Body of pancreas (tissue), 4 donors: ENCODE measurements at places on chromosomes 2 and 18. TPM values are rescaled to one million over a fixed set of nuclear protein-coding genes. Genes with fewer than 3 reads are reported as not detected.
A peak's percentile ranks its signal among the peaks of the same experiment; 100 is the strongest.

GRCh38 chr2:208937521-208937920, 486.3 kb upstream of the MAP2 start:
- H3K27me3 ChIP-seq = no peaks in the 10 kb centered on the region
- no peak overlapping the region for H3K27ac ChIP-seq
- no peak for DNase-seq
- no peaks in the 10 kb centered on the region for H3K36me3 ChIP-seq

- no peaks in the 10 kb centered on the region for H3K36me3 ChIP-seq
- no peak for DNase-seq
- no peak overlapping the region for H3K27ac ChIP-seq
- H3K4me3 ChIP-seq = no peak overlapping the region
- H3K27me3 ChIP-seq = no peaks in the 10 kb centered on the region
These were observed 46.6 kb upstream of the ZBTB7C start for GRCh38 chr18:48455555-48456478.

GRCh38 chr2:82789851-82790205, 1669.3 kb downstream of the SUCLG1 start:
- H3K27ac ChIP-seq = no peak overlapping the region
- H3K27me3 ChIP-seq = no peaks in the 10 kb centered on the region
- DNase-seq = no peak

DNA sequence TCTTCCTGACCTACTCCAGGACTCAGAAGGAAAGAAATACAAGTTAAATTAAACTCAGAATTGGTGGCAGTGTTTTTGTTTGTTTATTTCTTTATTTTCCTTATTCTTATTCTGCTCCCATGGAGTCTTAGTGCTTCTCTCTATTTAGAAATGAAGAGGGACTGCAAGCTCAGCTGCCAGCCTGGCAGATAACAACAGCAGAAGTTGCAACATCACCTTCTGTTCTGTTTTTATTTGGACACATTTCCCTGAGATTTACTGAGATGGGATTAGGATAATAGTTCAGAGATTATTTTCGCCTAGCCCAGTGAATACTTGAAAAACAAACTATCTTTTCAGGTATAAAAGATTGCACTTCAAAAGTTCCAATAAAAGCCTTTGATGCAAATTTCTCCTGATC, 70.4 kb upstream of the DTNA start:
- no peak overlapping the region for H3K4me3 ChIP-seq
- H3K27ac ChIP-seq = no peak overlapping the region
- no peaks in the 10 kb centered on the region for H3K4me1 ChIP-seq
- no peaks in the 10 kb centered on the region for H3K36me3 ChIP-seq
- no peaks in the 10 kb centered on the region for H3K27me3 ChIP-seq

DNA sequence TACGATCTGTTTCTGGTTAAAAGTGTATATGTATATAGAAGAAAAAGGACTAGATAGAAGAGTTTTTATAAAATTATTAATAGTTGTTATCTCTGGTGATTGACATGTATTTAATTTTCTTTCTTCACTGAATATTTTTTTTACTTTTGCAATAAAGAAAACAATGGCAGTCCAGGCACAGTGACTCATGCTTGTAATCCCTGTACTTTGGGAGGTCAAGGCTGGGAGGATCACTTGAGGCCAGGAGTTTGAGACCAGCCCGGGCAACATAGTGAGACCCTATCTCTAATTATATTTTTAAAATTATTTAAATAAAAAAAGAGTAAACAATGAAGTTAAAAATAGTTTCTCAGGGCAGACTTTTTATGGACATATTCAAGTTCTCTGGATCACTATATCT, 114.7 kb downstream of the FAM117B start:
- no peaks in the 10 kb centered on the region for H3K36me3 ChIP-seq
- no peak for DNase-seq
- H3K27me3 ChIP-seq = no peaks in the 10 kb centered on the region
- H3K4me1 ChIP-seq = no peaks in the 10 kb centered on the region
- no peak overlapping the region for H3K4me3 ChIP-seq

- no peaks in the 10 kb centered on the region for H3K27me3 ChIP-seq
- DNase-seq = peak; percentile 33
- H3K4me3 ChIP-seq = no peak overlapping the region
- H3K36me3 ChIP-seq = no peaks in the 10 kb centered on the region
- H3K4me1 ChIP-seq = peaks cover 27% of the 10 kb centered on the region
- peak overlapping the region; percentile 3 for H3K27ac ChIP-seq
These were observed 432.7 kb upstream of the RAB12 start for GRCh38 chr18:8176554-8176953.

DNA sequence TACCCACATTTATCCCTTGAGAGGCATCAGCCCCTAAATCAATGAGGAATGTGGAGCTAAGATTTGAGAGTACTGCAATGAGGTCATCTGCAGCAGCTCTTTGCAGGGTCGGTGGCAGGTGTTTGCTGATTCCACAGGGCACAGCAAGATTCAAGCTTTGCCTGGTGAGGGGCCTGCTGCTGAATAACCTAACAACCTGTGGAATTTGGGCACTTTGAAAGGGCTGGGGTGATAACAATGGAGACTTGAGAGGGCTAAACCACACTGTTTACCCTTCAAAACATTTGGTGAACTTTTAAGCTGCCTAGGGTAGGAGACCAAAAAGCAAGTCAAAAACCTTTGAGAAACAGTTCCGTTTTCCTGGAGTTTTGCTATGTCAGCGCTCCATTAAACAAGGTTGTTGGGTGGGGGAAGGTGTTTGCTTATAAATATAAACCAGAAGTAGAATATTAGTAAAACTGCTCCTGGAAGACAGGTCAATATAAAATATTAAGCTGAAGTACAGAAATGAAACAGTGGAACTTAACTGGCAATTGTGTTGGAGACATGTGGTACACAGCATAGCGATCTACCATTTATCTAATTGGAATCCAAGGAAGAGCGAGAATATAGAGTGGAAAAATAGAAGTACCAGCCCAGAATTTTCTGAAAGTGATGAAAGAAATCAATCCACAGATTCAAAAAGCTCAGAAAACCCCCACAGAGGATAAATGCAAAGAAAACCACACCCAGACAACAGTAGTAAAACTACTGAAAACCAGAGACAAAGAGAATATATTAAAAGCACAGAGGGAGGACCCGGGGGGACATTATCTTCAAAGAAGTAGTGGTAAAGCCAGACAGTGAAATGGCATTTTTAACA, 15.7 kb downstream of the COPS8 start:
- no peak for DNase-seq
- no peaks in the 10 kb centered on the region for H3K36me3 ChIP-seq
- no peaks in the 10 kb centered on the region for H3K27me3 ChIP-seq
- no peaks in the 10 kb centered on the region for H3K4me1 ChIP-seq

- no peak for DNase-seq
- no peak within 1 kb of the TSS for H3K4me3 ChIP-seq
- no peaks in the 10 kb centered on the region for H3K36me3 ChIP-seq
- peaks cover 12% of the 10 kb centered on the region for H3K27me3 ChIP-seq
- peaks cover 67% of the 10 kb centered on the region for H3K4me1 ChIP-seq
These were observed at the start of gene GBX2 for GRCh38 chr2:236168110-236169080. TSS of gene GBX2 (minus strand) at chr2:236168386. CDS start at chr2:236167971, 415 bp downstream.

Gene MC2R
- not detected for total RNA-seq

- H3K27me3 ChIP-seq = no peaks in the 10 kb centered on the region
- DNase-seq = no peak
- H3K4me3 ChIP-seq = no peak overlapping the region
- H3K4me1 ChIP-seq = peaks cover 40% of the 10 kb centered on the region
- H3K36me3 ChIP-seq = no peaks in the 10 kb centered on the region
These were observed 28.8 kb downstream of the PSD4 start for GRCh38 chr2:113202305-113203216.

Gene ALLC
- total RNA-seq = not detected

Gene GKN1
- not detected for total RNA-seq

DNA sequence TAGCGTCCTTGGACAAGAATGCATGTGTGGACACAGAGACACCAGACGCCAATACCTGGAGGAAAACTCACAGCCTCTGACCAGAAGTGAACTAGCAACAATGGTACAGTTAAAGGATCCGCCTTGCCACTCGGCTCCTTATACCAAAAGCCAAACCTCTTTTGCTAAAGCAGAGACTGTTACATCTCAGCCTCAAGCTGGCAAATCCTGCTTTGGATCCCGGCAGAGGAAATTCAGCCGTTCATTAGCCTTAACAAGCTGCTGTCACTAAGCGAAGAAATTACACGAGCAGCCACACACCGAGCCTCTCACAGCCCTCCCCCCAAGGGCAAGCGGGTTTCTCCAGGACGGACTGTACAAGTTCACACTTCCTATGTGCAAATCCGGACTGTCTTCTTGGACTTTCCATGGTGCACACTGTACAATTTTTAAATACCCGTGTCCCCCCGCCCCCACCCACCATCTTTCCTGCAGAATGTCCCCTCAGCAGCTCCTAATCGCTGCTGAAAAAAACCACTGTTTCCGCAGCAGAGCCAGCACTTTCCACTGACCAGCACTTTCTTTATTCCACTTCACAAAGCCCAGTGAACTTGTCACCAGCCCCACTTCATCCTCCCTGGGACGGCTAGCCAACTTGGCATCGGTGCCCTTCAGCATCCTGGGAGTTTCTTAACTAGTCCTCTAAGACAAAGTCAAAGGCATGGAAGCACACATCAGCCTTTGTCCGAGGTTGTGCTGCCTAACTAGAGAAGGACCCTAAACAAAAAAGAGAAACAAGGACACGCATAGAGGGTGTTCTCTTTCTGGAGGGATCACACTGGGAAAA, 1.5 kb downstream of the KLF7 start:
- DNase-seq = peak; percentile 62
- H3K27me3 ChIP-seq = no peaks in the 10 kb centered on the region

GRCh38 chr2:162521871-162522650, 178.1 kb downstream of the GCA start:
- no peaks in the 10 kb centered on the region for H3K36me3 ChIP-seq
- no peaks in the 10 kb centered on the region for H3K27me3 ChIP-seq
- DNase-seq = no peak
- H3K4me1 ChIP-seq = no peaks in the 10 kb centered on the region
- H3K27ac ChIP-seq = no peak overlapping the region
- no peak overlapping the region for H3K4me3 ChIP-seq

Gene TRIM43
- total RNA-seq = not detected
